ENCODE measurements at places on chromosomes 11 and 22.

DNA sequence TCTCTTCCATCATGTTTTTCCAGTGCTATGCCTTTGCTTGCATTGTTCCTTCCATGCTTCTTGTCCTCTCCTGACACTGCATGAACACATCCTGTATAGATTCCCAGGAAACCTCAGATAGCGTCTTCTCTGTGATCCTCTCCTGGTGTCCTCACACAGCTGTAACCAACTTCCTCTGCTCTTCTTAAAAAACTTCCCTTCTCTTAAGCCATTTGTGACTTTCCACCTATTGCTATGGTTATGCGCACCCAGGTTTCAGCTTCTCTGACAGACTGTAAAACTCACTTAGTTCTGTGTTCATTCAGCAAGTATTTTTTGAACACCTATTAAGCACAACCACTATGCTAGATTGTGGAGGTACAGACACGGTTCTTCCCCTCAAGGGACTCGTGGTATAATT is 5.1 kb upstream of the APLP2 start:
- no peak for DNase-seq

- no peak for DNase-seq
Observed at GRCh38 chr11:129018126-129018525, 75.5 kb upstream of the TP53AIP1 start.

DNA sequence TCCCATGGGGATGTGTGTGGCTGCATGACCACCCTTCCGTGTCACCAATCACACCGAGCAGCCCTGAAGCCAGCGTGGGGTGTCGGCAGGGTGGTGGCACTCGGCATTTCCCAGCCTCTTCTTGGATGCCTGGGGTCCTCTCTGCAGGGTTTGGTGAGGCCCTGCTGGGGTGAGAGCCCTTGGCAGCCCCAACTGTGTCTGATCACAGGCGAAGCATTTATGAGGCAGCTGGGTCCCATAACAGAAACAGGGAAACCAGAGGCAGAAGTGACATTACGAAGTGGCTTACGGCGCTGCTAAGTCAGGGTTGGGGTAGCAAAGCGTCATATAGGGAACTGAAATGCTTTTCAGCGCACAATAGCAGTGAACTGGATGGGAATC is 92.3 kb upstream of the SEPTIN5 start:
- DNase-seq: no peak

- no peak for DNase-seq
Observed at GRCh38 chr11:68089679-68090078, 31.5 kb downstream of the CHKA start.

DNA sequence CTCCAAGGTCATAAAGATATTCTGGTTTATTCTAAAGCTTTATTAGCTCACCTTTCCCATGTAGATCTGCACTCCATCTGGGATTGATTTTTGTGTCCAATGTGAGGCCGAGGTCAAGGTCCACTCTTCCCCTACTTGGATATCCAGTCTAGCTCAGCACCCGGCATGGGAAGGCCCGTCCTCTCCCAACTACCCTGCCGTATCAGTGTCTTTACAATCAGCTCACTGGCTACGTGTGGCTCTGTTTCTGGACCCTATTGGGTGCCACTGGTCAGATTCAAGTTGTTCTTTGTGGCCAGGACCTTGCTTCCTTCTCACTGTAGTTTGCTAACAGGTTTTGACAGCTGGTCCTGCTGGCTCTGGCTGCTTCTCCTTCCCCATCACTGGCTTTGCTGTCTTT is 30.9 kb downstream of the KCNQ1OT1 start:
- no peak for DNase-seq

DNA sequence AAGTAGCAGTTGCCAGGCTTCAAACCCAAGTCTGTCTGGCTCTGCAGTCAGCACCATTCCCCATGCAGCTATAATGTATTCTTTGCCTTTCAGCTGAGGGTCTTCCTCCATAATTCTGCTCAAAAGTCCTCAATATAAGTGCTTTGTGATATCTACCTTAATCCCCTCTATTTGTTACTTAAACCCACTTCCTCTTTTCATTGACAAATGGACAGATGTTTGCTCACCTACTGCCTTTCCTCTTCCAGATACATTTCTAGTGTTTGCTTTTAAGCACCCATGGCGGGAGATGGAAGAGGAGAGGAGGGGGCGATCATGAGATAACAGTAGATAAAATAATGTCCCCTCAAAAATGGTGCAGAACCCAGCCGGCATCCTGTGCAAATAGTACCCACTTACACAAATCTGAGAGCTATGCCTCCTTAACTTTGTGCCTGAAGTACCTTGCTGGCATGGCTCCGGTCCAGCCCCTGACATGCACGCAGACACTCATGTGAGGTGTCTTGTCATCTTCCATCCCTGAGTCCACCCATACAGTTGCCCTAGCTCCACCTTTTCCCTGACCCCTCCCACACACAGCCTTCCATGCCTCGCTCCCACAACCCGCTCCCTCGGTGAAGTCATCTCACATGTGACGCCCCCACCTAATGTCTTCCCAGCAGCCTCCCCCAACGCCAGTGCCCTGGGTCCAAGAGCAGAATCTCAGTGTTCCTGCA is 109.6 kb downstream of the TRIM29 start:
- no peak for DNase-seq

DNA sequence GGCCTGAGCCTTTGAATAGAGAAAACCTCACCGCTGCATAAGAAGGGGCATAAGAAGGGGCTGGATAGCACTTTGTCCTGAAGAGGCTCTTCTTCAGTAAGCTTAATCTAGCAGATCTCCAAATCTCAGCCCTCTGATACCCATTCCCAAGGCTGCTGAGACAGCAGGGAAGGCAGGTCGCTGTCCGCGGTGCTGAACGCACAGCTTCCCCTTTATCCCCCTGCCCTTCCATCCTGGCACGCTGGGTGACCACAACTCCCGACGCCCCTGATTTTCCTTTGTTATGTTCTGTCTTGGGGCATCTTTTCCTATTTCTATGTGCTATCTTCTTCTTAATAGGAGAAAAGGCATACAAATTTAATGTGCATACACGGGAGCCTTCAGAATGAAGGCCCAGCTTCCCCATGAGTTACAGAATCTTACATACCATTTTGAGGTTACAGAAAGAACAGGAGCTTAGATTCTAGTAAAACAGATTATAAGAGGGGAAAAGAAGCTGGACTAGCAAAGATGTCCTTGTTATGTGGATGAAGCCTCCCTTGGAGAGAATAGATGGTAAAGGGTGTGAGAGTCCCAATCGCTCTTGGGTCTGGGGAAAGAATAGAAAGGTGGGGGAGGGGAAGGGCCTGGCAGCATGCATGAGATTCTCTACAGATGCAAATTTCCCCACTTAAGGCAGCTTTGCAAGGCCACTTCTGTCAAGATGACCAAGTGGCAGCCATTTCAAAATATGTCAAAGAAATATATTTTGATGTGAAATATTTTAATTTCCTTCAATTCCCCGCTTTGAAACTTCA is 5.7 kb upstream of the SULT4A1 start:
- DNase-seq: no peak

- DNase-seq: no peak
Observed at GRCh38 chr11:58227956-58228615, 632 bp downstream of the OR10Q1 start.

DNA sequence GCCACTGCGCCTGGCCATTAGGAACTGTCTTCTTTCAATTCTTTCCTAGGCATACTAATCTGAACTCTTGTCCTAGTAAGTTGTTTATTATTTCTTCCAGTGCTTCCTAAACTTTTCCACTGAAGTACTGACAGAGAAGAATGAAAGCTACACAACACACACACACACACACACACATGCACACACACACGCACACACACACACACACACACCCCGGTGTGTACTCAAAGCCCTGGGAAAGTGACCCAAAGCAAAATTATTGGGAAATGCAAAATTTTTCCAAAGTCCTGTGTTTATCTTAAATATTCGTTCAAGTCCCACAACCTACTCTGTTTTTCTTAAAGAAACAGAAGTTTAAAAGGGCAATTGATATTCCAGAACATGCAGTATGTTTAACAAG is 19.4 kb upstream of the SIK2 start:
- DNase-seq: no peak

DNA sequence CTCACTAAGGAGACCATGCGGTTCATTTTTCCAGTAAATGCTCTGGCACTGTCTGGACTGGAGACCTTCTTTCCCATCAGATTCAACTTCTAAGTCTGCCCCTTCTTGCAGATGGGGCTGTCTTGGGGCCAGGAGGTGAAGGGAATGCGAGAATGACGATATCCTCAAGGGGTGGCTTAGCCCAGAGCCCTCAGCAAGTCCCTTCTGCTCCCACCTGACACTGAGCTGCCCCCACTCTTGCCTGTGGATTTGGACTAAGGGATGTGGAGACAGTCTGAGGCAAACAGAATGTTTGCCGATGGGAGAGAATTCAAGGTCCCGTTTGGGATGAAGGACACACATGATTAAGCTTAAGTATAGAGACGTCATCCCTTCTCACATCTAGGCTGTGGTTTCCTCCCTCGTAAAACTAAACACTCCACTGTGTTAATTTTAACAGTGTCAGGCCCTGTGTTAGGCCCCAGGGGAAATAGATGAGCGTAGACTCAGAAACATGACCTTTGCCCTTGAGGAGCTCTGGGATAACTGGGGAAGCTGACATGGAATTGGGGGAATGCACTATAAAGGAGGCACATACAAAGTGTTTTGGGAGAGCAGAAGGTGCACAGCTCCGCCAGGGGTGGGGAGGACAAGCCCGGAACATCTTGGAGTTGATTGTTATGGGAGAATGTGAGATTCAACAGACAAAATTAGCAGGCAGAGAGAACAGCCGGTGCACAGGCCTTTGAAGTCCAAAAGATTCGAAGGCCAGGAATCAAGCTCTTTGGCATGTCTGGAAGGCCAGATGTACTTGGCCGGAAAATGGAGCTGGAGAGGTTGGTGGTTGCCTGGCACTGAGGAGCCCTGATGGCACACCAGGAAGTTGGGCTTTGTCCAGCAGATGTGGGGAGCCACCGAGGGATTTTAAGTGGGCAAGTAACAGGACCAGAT is 71.6 kb downstream of the ST3GAL4 start:
- DNase-seq: no peak

- no peak for DNase-seq
Observed at GRCh38 chr11:119409731-119410130, 13.2 kb downstream of the THY1 start.

DNA sequence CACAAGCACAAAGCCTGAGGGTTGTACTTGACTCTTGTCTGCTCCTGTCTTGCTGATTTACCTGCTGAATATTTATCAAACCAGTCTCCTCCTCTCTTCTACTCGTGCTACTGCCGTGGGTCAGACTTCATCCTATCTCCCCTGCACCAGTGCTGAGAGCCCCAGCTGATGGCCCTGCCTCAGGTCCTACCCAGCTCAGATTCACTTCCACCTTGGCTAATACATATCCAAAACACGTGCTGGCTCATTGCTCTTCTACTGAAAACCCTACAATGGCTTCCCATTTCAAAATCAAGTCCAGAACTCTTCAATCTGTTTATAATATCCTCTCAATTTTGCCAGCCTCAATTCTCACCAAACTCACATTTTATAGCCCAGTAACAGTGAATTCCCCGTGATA is 48.3 kb downstream of the RAB30 start:
- no peak for DNase-seq
